Activated T-cell treated with anti-CD3 and anti-CD28 coated beads for 4 hours (primary cell): ENCODE measurements at places on chromosomes 4 and X.

DNA sequence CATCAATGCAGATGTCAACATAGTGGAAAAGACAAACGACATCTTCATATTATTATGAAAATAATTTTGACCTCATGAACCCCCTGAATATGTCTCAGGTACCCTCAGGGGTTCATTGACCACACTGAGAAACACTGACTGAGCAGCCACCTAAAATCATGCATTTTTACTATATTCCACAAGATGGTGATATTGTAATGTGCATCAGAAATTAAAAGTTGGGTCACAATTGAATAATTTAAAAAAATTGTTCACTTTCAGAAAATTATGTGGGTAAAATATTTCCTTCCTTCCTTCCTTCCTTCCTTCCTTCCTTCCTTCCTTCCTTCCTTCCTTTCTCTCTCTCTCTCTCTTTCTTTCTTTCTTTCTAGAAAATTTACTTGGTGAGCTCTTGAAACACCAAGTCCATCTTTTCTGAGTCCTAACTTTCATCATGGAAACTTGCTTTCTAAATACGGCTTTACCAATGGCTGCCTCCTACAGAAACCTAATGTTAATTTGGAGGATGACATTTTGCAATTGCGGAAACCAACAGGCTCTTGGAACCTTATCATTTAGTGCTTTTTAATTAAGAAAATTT is 103.6 kb downstream of the RTL3 start:
- DNase-seq = no peak

DNA sequence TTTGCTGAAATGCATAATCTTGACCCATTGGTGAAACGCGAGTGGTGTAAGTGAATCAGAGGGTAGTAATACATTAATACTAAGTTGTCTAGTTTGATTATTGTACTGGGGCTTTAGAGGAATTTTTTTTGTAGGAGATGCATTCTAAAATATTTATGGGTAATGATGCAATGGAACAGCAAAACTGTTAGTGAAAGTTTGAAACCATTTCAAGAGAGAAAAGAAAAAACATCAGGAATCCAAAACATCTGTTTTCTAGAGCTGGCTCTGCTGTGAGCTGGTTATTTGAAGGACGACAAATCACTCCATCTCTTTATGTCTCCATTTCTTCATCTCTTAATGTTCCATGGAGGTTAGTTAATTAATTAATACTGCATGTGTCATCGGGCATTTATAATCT is 351.9 kb upstream of the FAT1 start:
- no peak for DNase-seq

DNA sequence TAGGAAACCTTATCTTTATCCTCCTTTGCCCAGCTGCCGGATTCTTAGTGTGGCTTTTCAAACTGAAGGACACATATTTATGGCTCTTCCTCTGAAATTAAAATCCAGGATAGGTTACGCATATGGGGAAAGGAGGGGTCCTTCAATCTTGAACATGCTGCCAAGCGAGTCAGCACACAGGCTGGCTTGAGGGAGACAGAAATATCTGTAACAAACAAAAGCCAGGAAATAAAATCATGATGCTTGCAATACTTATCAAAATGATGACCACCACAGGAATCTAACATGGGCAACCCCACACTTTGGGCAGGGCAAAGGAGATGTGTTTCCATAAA is 196.4 kb upstream of the LDB2 start:
- no peak for DNase-seq

GRCh38 chr4:125529071-125529470 is 214.3 kb downstream of the FAT4 start:
- no peak for DNase-seq

DNA sequence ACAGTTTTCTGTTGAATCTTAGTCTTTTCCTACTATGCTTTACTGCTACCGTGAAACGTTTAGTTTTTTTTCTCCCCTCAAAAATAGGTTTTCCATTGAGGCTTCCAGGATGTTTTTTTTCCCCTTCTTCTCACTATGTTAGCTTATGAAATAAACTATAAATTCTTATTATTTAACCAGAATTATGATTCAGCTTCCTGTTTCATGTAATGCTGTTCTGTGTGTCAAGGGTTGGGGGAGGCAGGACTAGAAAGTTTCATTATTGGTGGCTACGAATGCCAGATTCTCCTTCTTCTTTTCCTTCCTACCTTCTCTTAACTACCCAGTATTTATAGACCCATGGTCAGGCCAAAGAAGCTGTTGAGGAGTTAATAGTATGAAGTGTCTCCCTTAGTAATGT is 11.8 kb downstream of the CLCN5 start:
- no peak for DNase-seq
